GDM1 (cell line): ENCODE measurements at places on chromosomes 2 and 18.

GRCh38 chr18:48713309-48713708 is 174.5 kb downstream of the CTIF start:
- no peak for DNase-seq

- no peak for DNase-seq
Measured at GRCh38 chr2:63056107-63057050, 5.7 kb downstream of the OTX1 start.

- DNase-seq: no peak
Measured at GRCh38 chr18:42517896-42518295, 562.9 kb downstream of the PIK3C3 start.

DNA sequence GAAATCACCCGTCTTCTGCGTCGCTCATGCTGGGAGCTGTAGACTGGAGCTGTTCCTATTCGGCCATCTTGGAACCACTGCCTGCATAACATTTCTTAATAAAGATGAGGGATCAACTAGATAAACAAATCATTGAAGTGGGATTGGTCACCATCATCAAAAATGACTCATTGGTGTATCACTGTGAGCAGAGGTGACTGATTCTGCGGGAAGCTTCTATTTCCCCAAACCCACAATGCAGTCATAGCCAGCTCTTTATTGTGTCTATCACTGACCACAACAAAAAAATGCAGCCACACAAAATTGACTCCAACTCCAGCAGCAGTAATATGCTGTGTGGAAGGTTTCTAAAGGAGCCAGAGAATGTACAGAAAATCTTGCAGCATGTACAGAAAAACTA is 630.7 kb upstream of the HS6ST1 start:
- DNase-seq: no peak

DNA sequence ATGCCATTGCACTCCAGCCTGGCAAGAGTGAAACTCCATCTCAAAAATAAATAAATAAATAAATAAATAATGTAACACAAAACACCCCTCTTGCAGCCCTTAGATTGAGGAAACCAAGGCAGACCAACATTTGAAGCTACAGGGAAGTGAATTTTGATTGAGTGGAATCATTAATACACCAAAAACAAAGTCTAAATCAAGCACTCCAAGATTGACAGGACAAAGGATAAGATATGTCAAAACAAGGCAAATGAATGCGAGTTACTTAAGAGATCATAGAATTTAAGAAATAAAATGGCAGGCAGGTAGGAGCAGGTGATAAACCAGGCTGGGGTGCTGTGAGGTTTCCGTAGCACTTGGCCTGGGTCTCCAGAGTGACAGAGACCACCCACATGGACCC is 54.9 kb upstream of the RAB12 start:
- no peak for DNase-seq

DNA sequence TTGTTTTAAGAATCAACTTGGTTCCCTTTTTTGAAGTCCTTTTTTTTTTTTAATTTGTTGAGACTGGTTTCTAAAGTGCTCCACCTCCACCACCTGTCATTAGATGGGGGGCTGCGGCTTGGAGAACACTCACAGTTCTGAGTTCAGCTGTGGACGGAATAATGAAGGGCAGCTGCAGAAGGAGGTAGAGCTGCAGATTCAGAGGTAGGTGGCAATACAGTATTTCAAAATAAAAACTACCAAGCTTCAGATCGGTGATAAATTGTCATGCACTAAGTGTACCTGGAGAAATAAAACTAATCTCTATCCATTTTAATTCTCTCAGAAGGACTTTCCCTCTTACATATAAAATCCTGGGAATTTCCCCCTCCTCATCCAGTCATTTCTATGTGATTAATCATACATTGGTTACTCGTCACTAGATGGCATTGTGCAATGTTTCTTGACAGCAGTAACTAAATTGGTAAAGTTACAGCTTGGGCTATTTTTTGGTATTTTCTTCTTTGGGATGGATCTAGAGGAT is 81.1 kb upstream of the SLC39A10 start:
- DNase-seq: no peak

GRCh38 chr2:171547720-171548119 is 25.4 kb downstream of the CYBRD1 start:
- DNase-seq: no peak

DNA sequence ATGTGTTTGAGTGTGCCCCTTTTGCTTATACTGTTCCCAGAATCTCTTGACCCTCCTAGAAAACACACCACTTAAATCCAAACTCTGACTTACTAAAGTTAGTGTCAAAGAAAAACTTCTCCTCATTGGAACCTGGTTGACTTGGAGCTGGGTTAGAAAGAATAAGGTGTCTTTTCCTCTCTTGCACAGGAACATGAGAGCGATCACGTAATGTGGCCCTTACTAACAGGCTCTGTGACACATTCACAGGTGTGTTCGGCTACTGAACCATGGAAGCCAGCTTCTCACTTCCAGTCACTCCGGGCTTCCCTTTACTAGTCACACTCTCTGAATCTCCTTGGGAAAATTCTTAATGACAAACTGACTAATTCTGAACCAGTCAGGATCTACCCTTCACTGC is 5.4 kb upstream of the POU3F3 start:
- DNase-seq: no peak

- no peak for DNase-seq
Measured at GRCh38 chr2:181354626-181355025, 102.6 kb upstream of the ITGA4 start.

- no peak for DNase-seq
Measured at GRCh38 chr2:164869420-164869772, 27.8 kb upstream of the COBLL1 start.

- no peak for DNase-seq
Measured at GRCh38 chr2:5145053-5145452, 547.1 kb upstream of the SOX11 start.

- DNase-seq: no peak
Measured at GRCh38 chr18:34604591-34604990, 105.5 kb upstream of the DTNA start.

GRCh38 chr18:48563027-48563426 is 24.2 kb downstream of the CTIF start:
- no peak for DNase-seq

DNA sequence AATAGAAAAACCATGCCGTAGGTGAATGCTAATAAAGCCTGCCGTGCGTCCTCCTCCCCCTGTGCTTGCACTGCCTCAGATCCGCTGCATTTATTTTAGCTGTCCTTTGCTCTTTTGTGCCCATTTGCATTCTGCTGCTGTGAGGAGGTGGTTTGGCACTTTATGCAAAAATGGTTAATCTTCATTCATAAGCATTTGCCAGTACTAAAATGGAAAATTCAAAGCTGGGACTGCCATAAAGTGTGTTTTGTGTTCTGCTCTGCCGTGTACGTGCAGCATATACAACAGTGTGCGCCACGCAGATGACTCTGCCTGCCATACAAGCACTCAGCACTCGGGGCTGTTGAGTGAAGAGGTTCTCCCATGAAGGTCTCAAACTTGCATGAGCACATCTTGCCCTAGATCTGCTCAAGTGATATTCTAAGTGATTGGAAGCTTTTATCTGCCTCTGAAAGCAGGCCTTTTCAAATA is 73.6 kb downstream of the SPATS2L start:
- no peak for DNase-seq

GRCh38 chr18:26448714-26449159 is 99.6 kb downstream of the KCTD1 start:
- no peak for DNase-seq

GRCh38 chr18:79182047-79182713 is 113.0 kb downstream of the ATP9B start:
- DNase-seq: no peak

DNA sequence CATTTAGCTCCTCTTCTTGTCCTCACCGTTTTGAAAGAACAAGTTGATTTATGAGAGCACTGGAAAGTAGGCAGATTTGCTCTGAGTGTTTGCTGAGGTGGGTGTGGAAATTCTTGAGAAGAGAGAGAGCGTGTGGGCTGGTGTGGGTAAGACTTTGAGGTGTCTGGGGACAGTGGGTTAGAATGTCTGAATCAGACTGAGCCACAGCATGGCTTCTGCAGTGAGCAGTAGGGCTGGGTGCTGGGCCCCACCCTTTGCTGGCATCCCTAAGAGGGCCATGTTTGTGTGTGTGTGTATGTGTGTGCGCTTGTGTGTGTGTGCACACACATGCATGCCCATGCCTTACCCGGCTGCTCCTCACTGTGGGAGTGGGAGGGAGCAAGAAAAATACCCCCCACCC is 63.7 kb downstream of the COPS8 start:
- no peak for DNase-seq

- no peak for DNase-seq
Measured at GRCh38 chr18:60649107-60649506, 276.5 kb upstream of the MC4R start.

DNA sequence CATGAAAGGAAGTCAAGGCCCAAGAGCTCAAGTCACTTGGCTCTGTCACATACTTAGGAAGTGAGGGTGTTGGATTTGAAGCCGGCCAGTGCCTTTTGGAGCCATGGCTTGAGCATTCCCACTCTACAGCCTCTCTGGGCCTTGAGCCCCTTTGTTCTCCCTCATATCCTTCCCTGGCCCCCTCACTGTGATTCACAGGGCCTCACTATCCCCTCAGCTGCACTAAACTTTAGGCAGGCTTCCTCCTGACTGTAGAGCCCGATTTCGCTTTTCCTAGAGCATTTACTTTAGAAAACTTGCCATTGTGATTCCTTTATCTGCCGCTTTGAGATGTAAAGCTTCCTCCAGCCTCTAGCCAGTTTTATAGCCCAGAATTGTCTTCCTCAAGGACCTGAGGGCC is 107.6 kb downstream of the FBXO15 start:
- DNase-seq: no peak

DNA sequence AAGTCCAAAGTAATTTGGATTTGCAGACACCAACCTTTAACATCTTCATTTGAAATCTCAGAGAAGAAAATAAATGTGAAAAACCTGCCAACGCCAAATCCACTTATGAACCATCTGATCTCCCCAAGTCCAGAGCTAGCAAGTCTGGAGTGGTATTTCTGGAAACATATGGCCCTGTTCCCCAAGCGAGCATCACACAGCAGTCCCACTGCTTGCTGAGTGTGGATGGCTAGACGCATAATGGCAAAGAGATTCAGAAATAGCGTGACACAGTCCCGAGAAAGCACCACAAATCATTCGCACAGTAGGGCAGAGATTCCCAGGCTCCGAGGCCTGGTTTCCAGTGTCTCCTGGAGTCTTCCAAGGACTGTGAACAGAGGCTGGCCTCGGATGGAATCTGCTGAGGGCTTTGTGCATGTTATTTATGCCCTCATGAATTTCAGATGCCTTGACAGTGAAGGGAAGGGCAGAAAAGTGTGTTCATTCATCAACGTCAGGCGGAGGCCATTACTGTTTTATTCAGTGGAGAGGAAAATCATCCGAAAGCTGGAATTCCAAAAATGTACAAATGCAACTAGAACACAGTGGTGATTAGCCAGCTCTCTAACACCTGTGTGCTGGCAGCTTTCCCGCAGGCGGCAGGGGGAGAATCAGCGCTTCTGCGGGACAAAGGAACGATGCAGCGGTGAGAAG is 417.0 kb downstream of the EIPR1 start:
- no peak for DNase-seq

- no peak for DNase-seq
Measured at GRCh38 chr2:141610564-141611175, 520.1 kb downstream of the LRP1B start.
